Activated CD4-positive, alpha-beta T cell treated with anti-CD3 and anti-CD28 coated beads, Interleukin-2, amount 50 U/mL, for 1 hour (primary cell): ENCODE measurements at places on chromosomes 13 and 19.

DNA sequence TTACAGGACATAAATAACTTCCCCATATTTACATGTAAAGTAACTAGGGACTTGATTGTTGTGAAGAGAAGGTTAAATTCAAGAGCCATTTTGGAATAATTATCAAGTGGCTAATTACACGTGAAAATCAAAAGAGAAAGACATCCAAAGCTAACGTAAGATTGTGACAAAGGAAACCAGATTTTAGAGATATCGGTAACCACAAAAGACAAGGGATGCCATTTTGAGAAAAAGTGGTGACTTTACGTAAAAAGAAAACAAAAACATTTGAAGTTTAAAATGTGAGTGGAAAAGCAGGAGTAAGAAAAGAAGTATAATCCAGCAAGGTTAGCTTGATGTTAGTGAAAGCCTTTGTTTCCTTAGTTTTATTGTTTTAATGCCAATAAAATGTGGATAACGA is 10.9 kb upstream of the VWA8 start:
- DNase-seq, result no peak

GRCh38 chr19:1575323-1576241 is 7.5 kb upstream of the MEX3D start:
- no peak for DNase-seq

GRCh38 chr13:113053376-113053775 is 52.2 kb upstream of the F7 start:
- DNase-seq, result no peak

DNA sequence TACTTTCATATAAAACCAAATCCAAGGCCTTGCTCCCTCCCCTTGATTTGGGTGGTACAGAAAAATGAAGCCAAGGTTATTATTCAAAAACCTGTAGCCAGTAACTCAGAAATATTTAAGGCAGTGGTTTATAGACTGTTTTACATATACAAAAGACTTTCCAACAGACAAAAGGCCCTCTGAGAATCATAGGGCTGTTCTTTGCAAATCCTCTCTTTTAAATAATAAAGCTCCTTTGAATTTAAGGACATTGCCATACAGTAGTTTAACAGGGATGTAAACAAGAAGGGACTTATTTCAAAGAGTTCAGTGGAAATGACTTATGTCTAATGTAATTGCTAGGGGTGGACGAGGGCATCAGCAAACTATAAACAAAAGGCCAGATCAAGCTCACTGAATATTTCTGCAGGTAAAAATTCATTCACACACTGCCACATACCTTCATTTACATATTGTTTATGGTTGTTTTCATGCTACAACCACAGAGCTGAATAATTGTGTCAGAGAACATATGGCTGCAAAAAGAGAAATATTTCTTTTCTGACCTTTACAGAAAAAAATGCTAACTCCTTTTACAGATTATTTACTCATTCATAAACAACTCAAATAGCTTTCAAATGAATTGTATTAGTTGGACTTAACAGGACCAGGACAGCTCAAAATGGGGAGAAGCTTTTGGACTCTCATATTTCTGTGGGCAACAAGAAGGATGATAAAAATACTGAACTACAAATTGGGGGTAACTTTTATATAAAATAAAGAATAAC is 665.6 kb downstream of the SLITRK1 start:
- no peak for DNase-seq

DNA sequence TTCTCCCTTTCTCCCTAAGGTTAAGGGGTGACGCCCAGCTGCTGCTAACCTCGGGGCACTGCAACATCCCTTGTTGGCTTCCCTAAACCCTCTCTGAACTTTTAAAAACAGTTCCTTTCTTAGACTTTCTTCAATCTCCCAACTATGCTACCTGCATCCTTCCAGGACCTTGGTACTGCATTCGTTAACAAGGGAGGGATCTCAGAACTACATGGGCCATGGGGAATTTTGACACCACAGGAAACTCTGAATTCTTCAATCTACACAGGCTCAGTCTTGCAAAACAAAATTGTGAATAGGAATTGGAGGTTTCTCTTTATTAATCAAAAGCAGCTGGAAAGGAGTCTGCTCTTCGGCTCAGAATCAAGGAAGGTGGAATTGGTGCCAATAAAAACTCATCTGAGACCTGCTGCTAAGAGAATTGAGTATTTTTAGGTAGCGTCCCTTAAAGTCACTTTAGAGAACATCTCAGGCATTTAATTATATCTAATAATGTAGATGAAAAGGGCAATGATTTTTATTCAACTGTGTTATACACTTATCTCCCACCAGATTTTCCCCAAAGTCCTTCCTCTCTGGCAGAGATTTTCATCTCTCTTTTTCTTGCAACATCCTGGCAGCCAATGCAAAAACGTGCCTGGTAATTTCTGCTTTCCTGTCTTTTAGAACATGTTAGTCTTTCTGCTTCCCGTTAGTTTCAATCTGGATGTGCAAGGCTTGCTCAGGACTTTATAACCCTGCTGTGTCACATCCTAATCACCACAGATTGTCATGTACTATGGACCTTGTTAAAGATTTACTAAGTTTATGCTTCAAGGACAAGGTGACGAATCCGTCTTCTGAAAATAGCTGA is 69.1 kb upstream of the SLC15A1 start:
- no peak for DNase-seq

GRCh38 chr13:106696719-106697118 is 128.8 kb upstream of the ARGLU1 start:
- no peak for DNase-seq

DNA sequence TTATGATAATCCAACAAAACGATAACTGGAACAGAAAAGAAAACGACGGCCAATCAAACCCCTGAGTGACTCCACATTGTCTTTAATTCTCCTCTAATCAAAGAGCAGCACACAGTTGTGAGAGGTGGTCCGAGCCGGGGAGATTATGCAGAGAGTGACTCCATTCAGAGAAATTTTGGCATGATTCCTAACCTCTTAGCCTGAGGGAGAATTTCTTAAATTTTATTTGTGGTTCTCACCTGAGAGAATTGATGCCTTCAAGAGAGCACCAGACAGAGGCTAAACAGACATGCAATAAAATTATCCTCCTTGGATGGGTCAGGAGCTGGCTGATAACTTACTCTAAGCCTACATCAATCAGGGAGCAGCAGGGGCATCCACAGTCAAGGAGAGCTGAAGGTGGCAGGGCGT is 310.0 kb upstream of the KLF12 start:
- no peak for DNase-seq

DNA sequence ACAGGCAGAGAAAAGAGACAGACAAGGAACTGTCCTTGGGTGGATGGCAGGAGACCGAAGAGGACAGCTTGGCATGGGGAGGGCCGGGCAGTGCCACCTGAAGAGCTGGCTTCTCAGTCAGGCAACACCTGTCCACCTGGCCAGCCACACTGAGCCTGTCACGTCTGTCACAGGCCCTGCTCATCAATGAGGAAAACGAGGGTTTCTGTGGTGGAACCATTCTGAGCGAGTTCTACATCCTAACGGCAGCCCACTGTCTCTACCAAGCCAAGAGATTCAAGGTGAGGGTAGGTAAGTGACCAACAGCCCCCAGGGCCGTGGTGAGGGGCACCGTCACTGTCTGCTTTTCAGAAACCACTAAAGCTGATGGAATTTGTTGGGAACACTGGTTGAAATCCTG is 11.2 kb upstream of the PROZ start:
- no peak for DNase-seq

GRCh38 chr19:47471733-47472457 is at the start of gene SLC8A2:
SLC8A2 (minus strand) TSS chr19:47471893; CDS start chr19:47466403, 5,490 bp downstream.
- peak; percentile 62 for DNase-seq

DNA sequence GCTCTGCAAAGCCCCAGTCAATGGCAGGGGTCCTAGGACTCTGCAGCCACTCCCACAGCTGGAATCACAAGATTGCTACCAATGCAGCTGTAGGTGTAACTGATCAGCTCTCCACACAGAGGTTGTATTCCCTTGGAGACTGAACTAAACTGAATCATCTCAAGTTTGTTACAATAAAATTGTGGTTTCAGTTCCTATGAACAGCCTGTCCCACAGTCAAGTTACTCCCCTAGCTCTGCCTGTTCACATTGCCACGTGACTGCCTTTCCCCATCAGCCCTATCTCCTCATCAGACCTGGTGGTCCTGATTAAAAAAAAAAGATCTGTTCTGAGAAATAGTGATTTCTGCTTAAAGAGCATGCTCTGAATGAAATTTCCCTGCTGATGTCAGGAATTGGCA is 287.9 kb upstream of the NBEA start:
- no peak for DNase-seq

GRCh38 chr13:109933476-109933875 is 147.1 kb upstream of the IRS2 start:
- DNase-seq, result no peak

- DNase-seq, result no peak
Measured at GRCh38 chr13:33322965-33323668, 37.6 kb upstream of the STARD13 start.

DNA sequence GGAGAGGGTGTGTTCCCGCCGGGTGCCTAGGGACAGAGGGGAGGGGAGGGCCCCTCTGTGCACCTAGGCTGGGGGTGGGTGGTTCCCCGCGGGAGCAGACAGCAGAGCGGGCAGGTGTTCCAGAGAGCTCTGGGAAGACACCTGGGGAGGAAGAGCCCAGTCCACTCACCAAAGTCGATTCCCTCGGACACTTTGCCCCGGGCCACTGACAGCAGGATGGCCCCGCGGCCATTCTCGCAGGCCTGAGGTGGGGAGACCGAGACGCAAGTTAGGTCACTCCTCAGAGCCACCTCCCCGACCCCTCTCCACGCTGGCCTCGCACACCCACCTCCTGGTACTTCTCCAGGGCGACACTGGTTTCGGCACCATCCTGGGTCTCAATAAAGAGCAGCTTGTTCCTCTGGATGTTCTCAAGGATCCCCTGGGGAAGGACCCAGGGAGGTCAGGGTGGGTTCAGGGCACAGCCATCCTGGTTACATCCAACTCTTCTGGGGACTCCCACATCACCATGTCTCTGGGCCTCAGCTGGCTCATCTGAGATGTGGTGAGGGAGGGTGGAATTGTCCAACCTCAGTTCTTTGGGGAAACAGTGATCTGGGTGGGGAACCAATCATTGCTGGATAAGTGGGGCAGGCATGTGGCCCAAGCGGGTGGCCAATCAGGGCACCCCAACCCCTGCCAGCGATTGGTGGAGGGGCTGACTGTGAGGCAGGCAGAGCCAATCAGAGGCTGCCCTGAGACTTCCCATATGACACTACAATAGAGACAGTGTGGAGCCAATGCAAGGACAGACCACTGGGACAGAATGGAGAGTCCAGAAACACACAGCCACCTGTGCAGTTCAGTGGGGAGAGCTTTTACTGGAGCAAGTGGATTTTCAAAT is 12.6 kb downstream of the KLC3 start:
- DNase-seq, result no peak

DNA sequence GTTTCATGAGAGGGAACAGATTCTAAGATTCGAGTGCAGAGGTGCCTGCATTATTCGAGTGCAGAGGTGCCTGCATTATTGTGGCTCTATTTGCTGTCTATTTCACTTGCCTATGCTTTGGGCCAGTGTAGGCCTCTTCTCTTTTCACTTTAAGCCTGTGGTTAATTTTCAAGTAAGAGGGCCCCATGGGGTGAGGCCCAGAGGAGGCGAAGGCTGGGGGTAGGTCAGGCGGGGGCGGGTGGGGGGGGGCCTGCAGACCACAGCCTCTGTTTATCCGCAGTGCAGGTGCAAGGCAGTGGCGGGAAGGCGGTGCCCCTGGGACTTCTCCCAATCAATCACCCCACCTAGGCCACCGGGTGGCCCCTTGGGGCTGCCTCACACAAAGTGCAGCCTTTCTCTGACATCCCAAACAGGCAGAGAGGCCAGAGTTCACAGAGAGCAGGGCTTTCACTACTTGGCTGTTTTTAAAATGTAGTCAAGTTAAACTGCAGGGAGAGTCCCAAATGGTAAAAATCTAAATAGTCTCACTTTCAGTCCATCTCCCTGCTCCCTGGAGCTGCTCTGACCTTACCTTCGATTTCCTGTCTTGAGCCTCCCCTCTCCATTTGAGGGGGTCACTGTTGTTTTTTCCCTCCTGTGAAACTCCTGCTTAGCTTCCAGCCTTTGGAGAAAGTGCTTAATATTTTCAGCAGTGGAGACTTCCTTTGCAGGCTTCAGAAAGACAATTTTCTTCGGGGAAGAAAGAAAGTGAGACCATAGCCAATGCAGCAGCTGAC is 249.0 kb downstream of the DLEU7 start:
- DNase-seq, result no peak

- no peak for DNase-seq
Measured at GRCh38 chr13:50521831-50522149, 321.7 kb downstream of the DLEU7 start.

DNA sequence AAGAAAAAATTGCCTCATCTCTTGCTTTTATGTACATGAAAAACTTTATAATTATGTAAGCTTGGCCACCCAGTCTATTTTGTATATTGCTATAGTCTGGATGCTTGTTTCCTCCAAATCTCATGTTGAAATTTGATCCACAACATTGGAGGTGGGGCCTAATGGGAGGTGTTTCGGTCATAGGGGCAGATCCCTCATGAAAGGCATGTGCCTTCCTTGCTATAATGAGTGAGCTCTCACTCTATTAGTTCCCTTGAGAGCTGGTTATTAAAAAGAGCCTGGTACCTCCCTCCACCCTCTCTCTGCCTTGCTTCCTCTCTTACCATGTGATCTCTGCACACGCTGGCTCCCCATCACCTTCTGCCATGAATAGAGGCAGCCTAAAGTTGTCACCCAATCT is 1005.1 kb downstream of the PCDH9 start:
- no peak for DNase-seq

GRCh38 chr13:90015565-90016507 is 1331.7 kb upstream of the MIR17HG start:
- DNase-seq, result no peak

- no peak for DNase-seq
Measured at GRCh38 chr13:39577838-39578491, 25.0 kb downstream of the LHFPL6 start.

DNA sequence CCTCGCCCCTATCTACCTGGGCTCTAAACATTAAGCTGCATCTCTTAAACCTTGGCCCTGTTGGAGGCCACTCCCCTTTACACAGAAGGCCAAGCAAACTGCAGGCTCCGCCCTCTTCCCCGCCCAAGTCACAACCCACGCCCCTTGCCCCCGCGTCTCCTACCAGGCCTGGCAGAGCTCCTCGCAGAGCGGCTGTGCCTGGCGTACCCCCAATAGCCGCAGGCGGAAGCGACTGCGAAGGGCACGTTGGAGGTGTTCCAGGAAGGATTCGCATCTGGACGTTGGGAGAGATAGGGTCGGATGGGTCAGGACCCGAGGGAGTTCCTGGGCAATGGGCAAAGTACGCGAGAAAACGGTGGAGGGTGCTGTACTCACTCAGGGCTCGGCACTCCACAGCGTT is 5.9 kb downstream of the RTBDN start:
- DNase-seq, result no peak

- no peak for DNase-seq
Measured at GRCh38 chr19:5487222-5487621, 32.0 kb downstream of the ZNRF4 start.
